ENCODE measurements at places on chromosomes 4 and X.
A peak's percentile ranks its signal among the peaks of the same experiment; 100 is the strongest.

DNA sequence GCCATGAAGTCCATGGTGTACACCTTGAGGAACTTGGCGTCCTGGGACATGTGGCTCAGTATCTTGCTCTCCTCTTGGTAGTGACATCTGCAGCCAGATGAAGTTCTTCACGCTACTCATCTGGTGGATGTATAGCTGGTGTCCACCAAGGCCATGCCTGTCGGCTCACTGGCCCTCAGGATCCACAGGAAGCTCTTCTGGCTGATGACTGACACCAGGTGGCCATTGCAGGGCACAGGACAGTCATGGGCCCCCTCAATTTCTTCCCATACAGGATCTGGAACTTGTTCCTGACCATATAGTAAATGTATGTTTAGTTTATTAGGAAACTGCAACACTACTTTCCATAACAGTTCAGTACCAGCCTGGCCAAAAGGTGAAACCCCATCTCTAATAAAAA is 10.3 kb upstream of the CLCN5 start:
- DNase-seq = no peak

GRCh38 chr4:105343146-105343931 is 130.5 kb downstream of the PPA2 start:
- no peak for DNase-seq

DNA sequence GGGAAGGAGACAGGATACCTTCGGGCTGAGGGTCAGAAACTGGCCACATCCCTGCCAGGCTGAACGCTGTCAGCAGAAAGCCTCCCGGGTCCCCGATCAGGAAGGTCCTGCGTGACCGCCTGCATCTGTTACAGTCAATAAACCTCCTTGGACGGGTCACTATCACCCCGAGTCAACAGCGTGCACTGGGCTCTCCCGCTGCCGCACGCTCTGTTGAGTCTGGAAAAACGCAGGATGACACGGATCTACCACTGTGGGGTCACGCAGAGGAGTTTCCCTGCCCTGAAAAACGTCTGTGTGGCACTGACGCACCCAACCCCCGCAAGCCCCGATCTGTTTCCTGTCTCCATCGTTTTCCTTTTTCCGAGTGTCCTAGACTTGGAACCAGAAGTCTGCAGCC is 12.1 kb downstream of the PPP2R3B start:
- no peak for DNase-seq

DNA sequence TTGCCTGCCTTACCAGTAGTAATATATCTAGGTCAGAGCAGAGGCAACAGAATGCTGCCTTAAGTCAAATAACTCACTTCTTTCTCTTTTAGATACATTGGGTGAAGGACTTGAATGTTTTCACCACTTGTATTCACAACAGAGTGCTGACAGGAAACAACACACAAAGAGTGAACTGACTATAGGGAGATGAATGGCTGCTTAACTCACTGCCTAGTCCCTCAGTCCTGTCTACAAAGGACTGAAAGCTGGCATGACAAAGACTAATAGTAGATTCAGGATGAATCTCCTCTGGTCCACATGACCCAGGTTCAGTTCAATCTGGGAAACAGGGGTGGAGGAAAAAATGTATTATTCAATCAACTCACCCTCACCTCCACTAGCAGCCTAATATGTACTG is 134.2 kb downstream of the GALNTL6 start:
- no peak for DNase-seq

GRCh38 chr4:38462367-38463055 is 201.5 kb upstream of the KLF3 start:
- DNase-seq = no peak

DNA sequence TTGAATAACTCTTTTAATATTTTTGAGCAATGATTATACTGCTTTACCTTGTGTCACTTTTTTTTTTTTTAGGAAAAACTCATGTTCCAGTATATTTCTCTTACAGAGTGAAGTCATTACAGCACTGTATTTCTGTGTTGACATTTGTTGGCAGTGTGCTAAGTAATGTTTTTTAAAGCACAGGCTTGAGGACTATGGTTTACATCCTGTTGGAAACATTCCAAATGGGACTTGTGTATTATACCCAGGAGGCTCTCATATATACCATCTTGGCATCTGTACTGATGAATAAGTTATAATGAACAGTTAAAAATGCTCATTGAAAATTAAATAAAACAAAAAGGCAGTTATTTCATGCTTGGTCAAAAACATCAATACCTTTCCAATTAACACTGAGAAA is 33.8 kb downstream of the CEP44 start:
- DNase-seq = no peak

DNA sequence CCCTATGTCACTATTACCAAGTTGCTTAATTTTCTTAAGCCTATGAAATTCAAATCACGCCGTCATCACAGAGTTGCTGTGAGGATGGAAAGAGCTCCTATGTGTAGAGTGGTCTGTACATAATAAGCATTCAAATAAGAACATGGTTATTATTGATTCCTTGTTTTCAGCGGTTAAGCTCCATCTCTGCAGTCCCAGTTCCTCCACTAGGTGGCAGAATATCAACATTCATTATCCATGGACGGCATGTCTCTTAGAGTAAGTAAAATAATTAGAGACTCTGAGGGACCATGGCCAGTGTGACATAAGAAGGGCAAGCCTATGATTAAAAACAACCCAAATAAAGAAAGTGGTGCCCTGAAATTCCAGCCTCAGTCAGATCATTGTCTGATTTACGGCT is 132.5 kb upstream of the NHS start:
- peak; percentile 0 for DNase-seq

DNA sequence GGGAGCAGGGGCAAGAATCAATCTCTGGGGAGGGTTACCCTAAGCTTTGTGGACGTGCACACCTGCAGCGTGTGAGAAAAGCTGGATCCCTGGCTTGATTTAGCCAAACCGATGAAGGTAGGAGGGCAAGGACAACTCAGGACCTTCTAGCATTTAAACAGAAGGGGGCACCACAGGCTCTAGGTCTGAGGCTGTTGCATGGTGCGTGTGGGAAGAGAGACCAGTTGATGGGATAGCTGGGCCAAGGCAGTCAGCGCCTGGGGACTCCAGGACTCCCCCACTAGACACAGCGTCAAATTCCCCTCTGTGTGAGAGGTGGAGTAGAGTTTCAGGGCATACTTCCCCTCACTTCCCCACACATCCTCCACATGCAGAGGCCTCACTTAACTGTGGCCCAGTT is 4.3 kb downstream of the GABRQ start:
- DNase-seq = no peak

GRCh38 chr4:174437749-174438148 is 84.5 kb downstream of the HPGD start:
- DNase-seq = no peak

- no peak for DNase-seq
Measured at GRCh38 chrX:44032479-44032878, 59.3 kb upstream of the NDP start.

GRCh38 chr4:73066445-73066844 is 3.1 kb downstream of the COX18 start:
- no peak for DNase-seq

GRCh38 chr4:147325571-147325981 is 155.3 kb upstream of the EDNRA start:
- DNase-seq = no peak

GRCh38 chrX:43002526-43003203 is 224.7 kb upstream of the PPP1R2C start:
- no peak for DNase-seq

- no peak for DNase-seq
Measured at GRCh38 chr4:132540268-132540667, 608.8 kb upstream of the PCDH10 start.

DNA sequence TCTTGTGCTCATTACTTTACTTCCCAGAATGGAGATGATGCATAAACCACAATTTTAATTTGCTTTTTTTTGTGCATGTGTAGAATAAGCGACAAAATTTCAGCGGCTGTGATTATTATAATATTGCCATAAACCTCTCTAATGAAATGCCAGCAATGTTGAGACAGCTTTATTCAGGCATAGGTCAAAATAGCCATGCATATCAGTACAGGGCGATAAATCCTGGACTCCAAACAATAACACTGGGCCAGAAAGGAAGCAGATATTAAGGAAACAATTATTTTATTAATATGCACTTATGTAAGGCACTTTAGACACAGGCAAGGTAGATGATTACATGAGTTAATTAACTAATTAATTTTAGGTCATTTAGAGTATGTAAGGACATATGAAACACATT is 47.1 kb downstream of the ARHGEF38 start:
- no peak for DNase-seq

- no peak for DNase-seq
Measured at GRCh38 chr4:66062044-66062443, 391.8 kb upstream of the EPHA5 start.

- DNase-seq = no peak
Measured at GRCh38 chr4:20512033-20512792, 188.0 kb upstream of the PACRGL start.

- no peak for DNase-seq
Measured at GRCh38 chr4:112185334-112185733, 40.1 kb downstream of the FAM241A start.

GRCh38 chrX:28981952-28982351 is 394.7 kb downstream of the IL1RAPL1 start:
- no peak for DNase-seq

GRCh38 chr4:107125496-107125895 is 89.4 kb upstream of the DKK2 start:
- DNase-seq = no peak

GRCh38 chr4:139176302-139177048 is 543 bp downstream of the ELF2 start:
- DNase-seq = peak; percentile 20

GRCh38 chr4:106316773-106317409 is 541 bp downstream of the AIMP1 start:
- no peak for DNase-seq

DNA sequence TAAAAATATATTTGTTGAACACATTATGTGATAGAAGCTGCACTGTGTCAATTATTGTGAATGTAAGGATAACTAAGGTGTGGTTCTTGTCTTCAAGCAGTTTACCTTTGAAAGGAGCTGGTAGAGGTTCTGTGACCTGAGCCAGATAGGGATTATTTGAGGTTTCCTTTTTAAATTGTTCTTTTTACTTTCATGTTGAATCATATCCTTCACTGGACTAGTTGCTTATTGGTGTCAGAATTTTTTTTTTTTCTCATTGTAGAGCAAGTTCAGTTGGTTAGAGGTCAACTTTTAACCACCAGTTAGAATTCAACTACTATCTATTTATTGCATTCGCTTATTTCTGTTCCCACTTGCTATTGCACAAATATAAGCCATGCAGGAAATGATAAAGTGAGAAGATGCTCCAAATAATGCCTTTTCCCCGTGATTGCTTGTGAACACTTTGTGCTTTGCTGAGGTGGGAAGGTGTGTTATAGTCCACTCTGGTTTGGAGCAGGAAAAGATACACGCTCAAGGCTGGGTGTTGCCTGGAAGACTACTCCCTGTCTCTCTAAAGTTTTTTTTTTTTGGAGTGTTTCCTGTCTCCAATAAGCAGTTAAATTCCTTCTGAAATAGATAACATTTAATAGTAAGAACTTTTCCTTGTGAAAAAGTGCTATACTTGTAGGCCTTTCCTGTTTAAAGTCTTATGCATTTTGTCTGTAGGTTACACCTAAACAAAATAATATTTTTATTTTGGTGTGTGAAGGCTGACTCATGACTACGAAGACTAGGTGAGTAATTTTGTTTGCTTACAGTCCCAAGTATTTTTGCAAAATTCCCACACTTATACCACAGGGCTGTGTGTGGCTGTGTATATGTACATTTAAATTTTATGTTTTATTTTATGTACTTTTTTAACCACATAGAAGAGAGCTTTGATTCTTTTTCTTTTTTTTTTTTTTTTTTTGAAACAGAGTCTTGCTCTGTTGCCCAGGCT is 83.8 kb upstream of the LCORL start:
- no peak for DNase-seq

DNA sequence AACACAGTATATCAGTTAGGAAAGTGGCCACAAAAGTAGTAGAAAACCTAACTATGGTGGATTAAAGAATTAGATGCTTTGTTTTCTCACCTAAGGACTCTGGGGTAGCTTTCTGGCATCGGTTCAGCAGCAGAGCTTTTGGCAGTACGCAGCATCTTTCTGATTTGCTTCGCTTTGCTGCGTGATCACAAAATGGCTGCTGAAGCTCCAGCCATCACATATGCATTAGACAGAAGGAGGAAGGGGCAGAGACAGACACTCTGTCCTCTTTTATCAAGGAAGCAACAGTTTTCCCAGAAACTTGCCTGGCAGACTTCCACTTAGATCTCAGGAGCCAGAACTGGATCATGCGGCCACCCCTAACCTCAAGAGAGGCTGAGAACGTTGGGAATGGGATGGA is 15.1 kb downstream of the TREX2 start:
- DNase-seq = no peak

GRCh38 chr4:57041020-57041419 is 62.3 kb downstream of the POLR2B start:
- no peak for DNase-seq

DNA sequence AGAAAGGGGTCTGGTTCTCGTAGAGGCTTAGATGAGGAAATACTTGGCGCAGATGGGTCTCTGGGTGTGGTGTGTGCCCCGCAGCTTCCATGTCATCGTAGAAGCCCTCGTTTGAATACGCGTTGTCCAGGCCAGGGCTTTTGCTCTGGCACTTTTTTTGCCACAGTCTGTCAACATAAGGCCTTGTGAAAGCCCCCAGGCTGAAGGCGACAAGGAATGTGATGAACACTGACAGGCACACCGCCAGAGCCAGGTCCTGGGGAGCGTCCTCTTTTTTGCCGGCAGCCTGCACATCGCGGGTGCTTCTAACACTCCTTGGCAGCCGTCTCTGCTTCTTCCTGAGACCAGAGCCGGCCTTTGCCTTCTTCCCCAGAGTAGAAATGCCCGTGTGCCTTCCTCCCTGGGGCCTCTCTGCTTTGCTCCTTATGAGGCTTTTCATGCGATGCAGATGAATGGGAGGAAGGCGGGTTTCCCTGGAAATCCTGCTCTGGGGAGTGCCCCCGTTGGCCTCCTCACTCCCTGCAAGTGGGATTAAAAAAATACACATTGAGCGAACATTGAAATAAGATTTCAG is 24.4 kb downstream of the LRRC66 start:
- DNase-seq = no peak

DNA sequence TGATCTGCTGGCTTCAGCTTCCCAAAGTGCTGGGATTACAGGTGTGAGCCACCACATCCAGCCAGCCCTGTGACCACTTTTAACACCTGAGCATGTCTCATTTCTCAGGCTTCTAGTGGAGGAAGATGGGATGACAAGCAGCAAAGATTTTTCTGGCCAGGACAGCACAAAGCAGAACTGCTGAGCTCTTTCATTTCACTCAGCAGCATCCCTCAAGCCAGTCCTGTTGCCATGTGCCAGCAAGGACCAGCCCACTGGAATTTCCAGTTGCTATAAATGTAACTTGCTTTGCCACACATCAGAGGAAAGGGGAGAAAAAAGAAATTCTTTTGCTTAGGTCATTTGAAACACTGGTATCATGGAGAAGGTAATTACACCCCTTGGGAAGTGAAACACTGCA is 75.9 kb downstream of the SLC9A7 start:
- no peak for DNase-seq

- DNase-seq = no peak
Measured at GRCh38 chr4:163773940-163774339, 279.4 kb downstream of the TMA16 start.

DNA sequence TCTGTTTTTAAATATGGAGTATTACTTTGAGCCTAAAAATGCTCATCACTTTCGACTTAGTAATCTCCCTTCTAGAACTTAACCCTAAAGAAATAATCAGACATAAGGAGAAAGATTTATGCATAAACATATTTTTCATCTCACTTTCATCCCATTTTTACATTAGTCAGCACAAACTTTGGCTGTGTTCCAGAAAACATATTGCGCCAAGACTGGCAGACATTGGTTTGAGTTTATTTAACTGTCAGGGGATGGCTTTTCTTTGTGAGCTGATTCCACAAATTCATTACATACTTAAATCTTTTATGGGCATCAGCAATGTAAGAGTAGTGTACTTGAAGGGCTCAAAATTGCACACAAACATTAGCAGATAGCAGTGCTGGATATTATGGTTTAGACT is 23.7 kb downstream of the MAOA start:
- DNase-seq = no peak
